ENCODE measurements at places on chromosomes 1 and 21.
A peak's percentile ranks its signal among the peaks of the same experiment; 100 is the strongest.

DNA sequence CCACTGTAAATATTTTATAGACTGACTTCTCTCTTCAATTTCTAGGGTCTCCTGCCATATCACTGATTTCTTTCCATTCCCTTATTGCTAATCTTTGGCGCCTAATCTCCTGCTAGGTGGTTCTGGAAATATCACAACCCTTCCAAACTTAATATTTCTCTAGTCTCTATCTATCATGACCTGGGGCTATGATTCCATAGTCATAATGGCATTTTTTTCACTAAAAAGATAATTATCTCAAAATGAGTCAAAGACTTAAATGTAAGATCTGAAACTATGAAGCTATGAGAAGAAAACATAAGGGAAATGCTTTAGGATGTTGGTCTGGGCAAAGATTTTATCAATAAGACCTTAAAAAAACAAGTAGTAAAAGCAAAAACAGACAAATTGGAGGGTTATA is 74.2 kb downstream of the LEPR start:
- no peak for DNase-seq

DNA sequence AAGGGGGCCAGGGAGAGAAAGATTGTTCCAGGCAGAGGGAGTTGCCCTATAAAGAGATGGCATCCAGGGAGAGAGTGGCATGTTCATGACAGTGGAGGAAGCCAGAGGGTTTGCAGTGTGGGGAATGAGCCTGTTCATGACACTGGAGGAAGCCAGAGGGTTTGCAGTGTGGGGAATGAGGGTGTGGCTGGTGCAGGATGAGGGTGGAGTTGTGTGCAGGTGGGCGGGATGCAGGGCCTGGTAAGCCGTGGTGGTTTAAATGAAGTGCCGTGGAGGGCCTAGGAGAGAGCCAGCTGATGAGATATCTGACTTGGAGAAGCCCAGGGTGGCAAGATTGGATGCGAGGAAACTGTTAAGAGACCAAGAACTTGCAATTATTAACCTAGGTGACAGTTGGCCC is 131.8 kb downstream of the CAMTA1 start:
- DNase-seq, result no peak

DNA sequence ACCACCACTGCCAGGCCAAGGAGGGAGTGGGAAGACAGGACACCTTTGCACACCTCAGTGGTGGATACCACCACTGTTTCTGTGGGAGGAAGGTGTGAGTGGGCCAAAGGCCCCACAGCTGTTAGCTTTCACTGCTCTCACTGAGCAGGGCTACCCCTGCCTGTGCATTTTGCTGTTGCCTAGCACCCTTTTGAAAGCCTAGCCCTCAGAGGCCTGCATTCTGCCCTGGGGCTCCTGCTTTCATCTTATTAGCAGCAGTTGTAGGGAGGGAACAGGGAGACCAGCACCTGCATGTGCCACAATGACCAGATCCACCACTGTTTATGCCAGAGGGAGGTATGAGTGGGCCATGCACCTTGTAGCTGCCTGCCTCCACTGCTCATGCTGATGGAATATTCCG is 110.9 kb upstream of the C21orf91 start:
- DNase-seq, result no peak

GRCh38 chr1:27383039-27383605 is at the start of gene CD164L2:
TSS of gene CD164L2 (minus strand) at chr1:27383333. CDS start at chr1:27383239, 94 bp downstream.
- DNase-seq, result no peak

DNA sequence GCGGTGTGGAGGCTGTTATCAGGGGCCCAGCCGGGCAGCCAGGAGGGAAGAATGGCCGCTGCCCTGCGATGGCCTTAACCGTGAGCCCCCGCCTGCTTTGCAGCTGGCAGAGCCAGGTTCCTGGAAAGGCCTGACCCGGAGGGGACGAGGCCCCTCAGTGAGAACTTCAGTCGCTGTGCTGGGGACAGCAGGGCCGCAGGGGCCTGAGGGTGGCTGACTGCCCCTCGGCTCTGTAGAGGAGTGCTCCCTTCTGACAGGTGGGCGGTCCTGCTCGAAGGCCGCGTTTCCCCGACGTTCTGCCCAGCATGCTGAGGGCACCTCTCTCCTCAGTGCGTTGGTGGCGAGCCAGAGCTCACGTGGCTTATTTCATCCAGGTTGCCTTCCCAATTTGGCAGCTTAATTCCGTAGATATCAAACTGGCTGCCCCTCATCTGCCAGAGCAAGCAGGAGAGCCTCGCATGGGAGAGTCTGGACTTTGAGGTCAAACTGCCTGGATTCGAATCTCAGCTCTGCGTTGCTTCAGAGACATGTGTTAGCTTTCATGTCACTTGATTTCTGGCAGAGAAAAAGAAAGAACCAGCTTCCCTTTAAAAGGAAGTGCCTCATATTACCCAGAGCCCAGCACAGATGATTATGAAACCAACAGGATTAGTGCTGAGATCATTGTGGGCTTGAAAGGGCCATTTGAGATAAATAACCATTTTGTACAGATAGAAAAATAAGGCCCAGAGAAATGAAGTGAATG is 239.8 kb downstream of the SDCCAG8 start:
- DNase-seq, result peak; percentile 72

- no peak for DNase-seq
Measured at GRCh38 chr1:10888291-10888690, 91.8 kb upstream of the CASZ1 start.

- DNase-seq, result no peak
Measured at GRCh38 chr1:182716740-182717720, 32.6 kb upstream of the RGS8 start.

DNA sequence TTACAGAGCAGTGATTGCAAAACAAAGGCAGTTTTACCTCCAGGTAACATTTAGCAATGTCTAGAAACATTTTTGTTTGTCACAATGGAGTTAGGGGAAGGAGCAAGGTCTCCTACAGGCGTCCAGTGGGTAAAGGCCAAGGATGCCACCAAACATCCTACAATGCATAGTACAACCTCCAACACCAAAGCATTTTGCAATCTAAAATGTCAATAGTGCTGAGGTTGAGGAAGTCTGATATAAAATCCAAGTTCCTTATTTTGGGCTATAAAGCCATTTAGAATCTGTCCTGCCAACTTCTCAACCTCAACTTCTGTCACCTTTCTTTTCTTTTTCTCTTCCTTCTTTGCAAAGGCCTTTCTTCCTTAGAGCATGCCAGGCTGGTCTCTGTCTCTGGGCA is 111.2 kb downstream of the FASLG start:
- DNase-seq, result no peak

- DNase-seq, result no peak
Measured at GRCh38 chr1:183575606-183576005, 14.7 kb downstream of the NCF2 start.

DNA sequence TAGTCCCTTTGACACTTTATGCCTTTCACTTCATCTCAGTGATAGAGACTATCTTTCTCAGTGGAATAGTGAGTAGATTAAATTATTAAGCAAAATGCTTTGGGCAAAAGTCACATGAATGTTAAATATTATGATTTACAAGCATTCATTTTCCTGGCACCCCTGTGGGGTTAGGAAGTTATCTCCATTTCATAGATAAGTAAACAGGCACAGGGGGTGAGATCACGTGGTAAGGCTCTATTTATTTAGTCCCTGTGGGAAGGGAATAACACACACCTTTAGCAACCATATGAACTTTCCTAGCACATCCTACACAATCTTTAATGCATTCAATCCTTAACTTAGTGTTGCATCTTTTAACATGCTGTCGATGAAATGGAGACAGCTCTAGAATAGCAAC is 12.3 kb downstream of the PSMB2 start:
- DNase-seq, result no peak

GRCh38 chr1:48245106-48245505 is 22.6 kb downstream of the SLC5A9 start:
- DNase-seq, result no peak

DNA sequence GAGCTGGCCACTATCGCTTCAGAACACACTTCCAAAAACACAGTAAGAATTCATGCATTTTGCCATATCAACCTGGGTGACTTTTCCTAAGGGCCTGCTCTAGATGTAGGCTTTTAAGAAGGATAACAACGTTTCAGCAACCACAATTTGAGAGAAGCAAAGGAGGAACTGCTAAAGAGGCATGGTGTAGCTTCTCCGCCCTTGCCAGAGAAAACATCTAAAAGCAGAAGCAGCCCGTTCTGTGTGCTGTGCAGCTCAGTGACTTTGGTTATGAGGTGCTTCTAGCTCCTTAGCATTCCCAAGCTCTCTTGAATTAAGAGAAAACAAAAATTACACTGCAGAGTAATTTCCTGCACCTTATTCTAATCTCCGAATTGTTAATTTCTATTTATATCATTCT is 2.7 kb downstream of the PER3 start:
- DNase-seq, result no peak

DNA sequence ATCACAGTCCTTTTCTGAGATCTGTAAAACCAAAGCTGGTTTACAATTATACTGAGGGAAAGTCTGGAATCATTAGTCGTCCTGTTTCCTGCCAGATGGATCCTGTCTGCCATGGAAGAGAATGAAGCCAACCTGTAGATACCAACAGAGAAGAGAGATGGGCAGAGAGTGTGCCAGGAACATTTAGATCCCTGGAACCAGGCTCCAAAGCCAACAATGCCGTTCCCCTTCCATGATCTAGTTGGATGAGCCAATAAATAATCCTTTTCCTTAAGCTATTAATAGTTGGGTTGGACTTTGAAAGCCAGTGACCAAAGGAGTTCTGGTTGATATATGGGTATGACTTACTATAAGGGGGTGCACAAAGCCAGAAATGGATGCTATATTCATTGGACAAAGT is 15.0 kb downstream of the CAPN8 start:
- no peak for DNase-seq

GRCh38 chr1:168473126-168473525 is 70.7 kb downstream of the XCL2 start:
- no peak for DNase-seq

GRCh38 chr1:18611311-18611710 is 19.3 kb upstream of the PAX7 start:
- no peak for DNase-seq

GRCh38 chr1:8815582-8816151 is 1.8 kb downstream of the RERE start:
- no peak for DNase-seq

GRCh38 chr1:96756789-96757188 is 35.2 kb downstream of the PTBP2 start:
- no peak for DNase-seq

DNA sequence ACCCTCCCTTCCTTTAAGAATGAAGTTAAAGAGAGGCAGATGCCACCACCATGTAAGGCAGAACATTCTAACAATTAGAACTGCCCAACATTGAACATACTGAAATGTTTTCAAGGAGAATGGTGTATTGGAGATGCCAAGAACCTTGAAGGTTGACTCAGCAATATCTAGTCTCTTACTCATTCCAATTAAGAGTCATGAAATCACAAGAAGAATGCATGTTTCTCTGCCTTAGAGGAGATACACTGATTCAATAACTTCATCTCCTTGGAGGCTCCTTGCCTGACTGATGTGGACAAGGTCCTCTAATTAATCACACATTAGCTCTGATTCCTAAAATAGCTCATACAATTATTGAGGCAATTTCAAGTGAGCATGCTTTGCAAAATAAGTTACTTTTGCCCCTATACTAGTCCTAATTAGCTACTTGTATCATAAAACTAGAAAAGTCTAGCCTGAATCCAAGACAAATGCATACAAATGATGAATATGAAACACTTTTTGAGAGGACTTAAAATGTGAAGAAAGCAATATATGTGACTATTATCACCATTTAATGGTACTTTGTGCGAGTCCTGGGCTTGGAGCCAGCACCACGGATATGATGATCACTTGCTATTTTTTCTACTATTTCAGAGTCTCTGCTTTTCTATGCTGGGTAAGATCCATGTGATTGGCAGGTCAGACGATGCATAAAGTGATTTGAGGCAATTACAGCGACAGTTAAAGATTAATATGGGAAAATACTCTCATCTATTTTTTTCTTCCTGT is 114.5 kb downstream of the DSCAM start:
- no peak for DNase-seq

DNA sequence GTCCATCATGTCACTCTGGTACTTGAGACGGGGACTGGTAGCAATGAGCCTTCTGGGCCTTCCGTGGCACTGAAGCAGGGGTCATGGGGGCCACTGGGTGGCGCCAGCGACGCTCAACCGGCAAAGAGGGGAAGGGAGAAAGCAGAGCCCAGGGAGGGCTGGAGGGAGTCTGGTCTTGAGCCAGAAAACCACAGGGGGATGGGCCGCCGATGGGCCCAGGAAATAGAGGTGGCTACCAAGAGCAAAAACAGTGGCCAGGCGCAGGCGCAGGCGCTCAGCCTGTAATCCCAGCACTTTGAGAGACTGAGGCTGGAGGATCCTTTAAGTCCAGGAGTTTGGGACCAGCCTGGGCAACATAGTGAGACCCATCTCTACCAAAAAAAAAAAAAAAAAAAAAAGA is 21.8 kb downstream of the EXOC8 start:
- peak; percentile 49 for DNase-seq

DNA sequence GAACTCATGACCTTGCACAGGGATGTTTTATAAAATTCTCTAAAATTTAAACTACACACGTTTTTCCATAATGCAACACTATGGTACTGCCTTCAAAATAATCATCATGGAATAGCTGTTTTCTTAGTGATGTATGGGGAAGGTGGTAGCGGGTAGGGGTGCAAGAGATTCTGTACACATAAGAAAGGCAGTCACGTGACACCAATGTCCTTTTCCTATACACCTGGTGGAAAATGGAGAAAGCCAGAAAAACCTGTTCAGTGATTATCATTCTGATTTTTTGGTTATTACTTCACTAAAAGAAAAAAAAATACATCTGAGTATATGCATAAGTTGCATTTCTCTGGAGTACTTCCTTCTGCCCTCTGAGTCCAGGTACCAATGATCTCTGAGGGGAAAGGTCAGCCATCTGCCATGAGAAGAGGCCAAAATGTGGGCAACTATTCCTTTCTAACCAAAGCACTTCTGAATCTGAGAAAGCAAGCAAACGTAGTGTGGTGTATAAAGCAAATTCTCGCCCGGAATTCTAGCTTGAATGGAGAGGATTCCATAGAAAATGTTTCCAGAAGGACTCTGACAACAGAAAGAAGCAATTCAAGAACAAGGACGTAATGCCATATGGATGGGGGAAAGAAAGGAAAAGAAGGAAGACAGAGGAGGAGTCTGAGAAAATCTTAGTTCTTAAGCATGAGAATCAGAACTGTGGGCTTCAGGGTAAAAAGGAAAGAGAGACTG is 137.3 kb downstream of the RERE start:
- no peak for DNase-seq
